ENCODE measurements at places on chromosomes 5 and 9.

GRCh38 chr5:10109299-10109698 is 140.4 kb downstream of the ATPSCKMT start:
- no peak overlapping the region for H3K27ac ChIP-seq
- no peak for DNase-seq
- no peak overlapping the region for H3K4me3 ChIP-seq

- no peak overlapping the region for H3K27ac ChIP-seq
- no peaks in the 10 kb centered on the region for H3K27me3 ChIP-seq
- no peaks in the 10 kb centered on the region for H3K36me3 ChIP-seq
- DNase-seq, result no peak
Observed at GRCh38 chr5:90233476-90233875, 176.1 kb downstream of the CETN3 start.

- H3K27ac ChIP-seq, result no peak overlapping the region
- peaks cover 12% of the 10 kb centered on the region for H3K4me1 ChIP-seq
- H3K27me3 ChIP-seq, result no peaks in the 10 kb centered on the region
Observed at GRCh38 chr9:5938449-5938848, 47.8 kb downstream of the MLANA start.

GRCh38 chr5:54603372-54603771 is 85.8 kb downstream of the SNX18 start:
- H3K36me3 ChIP-seq, result no peaks in the 10 kb centered on the region
- H3K4me1 ChIP-seq, result no peaks in the 10 kb centered on the region
- H3K4me3 ChIP-seq, result no peak overlapping the region
- H3K27me3 ChIP-seq, result no peaks in the 10 kb centered on the region

- H3K4me1 ChIP-seq, result no peaks in the 10 kb centered on the region
- peak; percentile 87 for DNase-seq
- no peaks in the 10 kb centered on the region for H3K36me3 ChIP-seq
- no peaks in the 10 kb centered on the region for H3K27me3 ChIP-seq
Observed at GRCh38 chr9:137286975-137287383, 9.5 kb downstream of the TOR4A start.

GRCh38 chr9:128294142-128294541 is 18.1 kb downstream of the SWI5 start:
- no peak for DNase-seq
- peaks cover 7% of the 10 kb centered on the region for H3K4me1 ChIP-seq
- H3K36me3 ChIP-seq, result no peaks in the 10 kb centered on the region
- no peak overlapping the region for H3K27ac ChIP-seq

- no peak for DNase-seq
- H3K4me1 ChIP-seq, result no peaks in the 10 kb centered on the region
- H3K27me3 ChIP-seq, result no peaks in the 10 kb centered on the region
- H3K27ac ChIP-seq, result no peak overlapping the region
- H3K4me3 ChIP-seq, result no peak overlapping the region
Observed at GRCh38 chr9:108677776-108678175, 178.0 kb downstream of the ACTL7B start.

GRCh38 chr9:124066783-124067577 is 55.4 kb downstream of the LHX2 start:
- no peak for DNase-seq
- no peak overlapping the region for H3K27ac ChIP-seq
- H3K4me1 ChIP-seq, result no peaks in the 10 kb centered on the region

- no peaks in the 10 kb centered on the region for H3K36me3 ChIP-seq
- no peak overlapping the region for H3K27ac ChIP-seq
Observed at GRCh38 chr5:16552666-16553343, 64.0 kb downstream of the RETREG1 start.

- H3K36me3 ChIP-seq, result no peaks in the 10 kb centered on the region
- no peak for DNase-seq
- no peaks in the 10 kb centered on the region for H3K27me3 ChIP-seq
- no peaks in the 10 kb centered on the region for H3K4me1 ChIP-seq
- no peak overlapping the region for H3K4me3 ChIP-seq
Observed at GRCh38 chr5:137478043-137478442, 21.1 kb downstream of the SPOCK1 start.

- no peak for DNase-seq
- H3K36me3 ChIP-seq, result no peaks in the 10 kb centered on the region
Observed at GRCh38 chr5:127426661-127427060, 90.8 kb upstream of the PRRC1 start.

- H3K36me3 ChIP-seq, result no peaks in the 10 kb centered on the region
- no peaks in the 10 kb centered on the region for H3K27me3 ChIP-seq
- H3K4me3 ChIP-seq, result no peak overlapping the region
Observed at GRCh38 chr9:131715906-131716305, 24.0 kb downstream of the RAPGEF1 start.

- no peak overlapping the region for H3K27ac ChIP-seq
- H3K36me3 ChIP-seq, result peaks cover 5% of the 10 kb centered on the region
- no peak overlapping the region for H3K4me3 ChIP-seq
- H3K27me3 ChIP-seq, result no peaks in the 10 kb centered on the region
Observed at GRCh38 chr5:168474319-168474718, 12.0 kb upstream of the RARS1 start.

DNA sequence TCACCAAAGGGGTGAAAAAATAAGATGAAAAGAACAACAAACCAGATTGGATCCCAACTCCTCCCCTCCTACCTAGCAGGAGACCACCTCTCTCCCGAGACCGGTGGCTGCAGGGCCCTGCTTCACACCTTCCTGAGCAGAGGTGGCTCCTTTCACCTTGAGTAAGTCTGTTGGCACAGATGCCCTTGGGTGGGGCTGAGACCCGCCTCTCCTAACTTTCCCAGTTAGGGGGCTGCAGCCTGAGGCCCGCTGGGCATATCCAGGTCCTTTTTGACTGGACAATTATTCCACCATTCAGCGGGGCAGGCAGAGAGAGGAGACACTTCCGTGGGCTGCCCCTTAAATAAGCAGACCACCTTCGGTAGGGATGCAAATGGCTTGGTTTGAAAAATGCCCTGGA is 1.3 kb downstream of the SLC25A48 start:
- no peak for DNase-seq
- H3K27ac ChIP-seq, result no peak overlapping the region
- H3K36me3 ChIP-seq, result no peaks in the 10 kb centered on the region
- H3K4me1 ChIP-seq, result peaks cover 13% of the 10 kb centered on the region

DNA sequence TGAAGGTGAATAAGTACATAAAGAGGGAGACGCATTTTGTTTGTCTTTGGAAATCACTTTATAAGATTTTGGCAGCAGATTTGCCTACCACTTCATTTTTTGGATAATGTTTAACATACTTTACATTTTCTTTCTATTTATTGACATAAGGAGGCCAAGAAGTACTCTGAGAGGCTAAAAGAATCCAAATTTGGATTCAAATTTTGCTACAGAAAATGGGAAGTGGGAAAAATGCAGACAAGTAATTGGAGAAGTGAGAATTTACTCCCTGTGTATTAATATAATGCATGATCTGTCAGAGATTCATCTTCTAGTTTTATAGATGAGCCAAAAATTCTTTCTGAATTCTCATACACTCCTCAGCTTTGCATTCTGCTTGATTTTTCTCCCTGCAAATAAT is 411.2 kb upstream of the CTNND2 start:
- no peak overlapping the region for H3K27ac ChIP-seq
- H3K36me3 ChIP-seq, result no peaks in the 10 kb centered on the region
- H3K4me1 ChIP-seq, result no peaks in the 10 kb centered on the region
- no peak for DNase-seq
- H3K27me3 ChIP-seq, result no peaks in the 10 kb centered on the region

- DNase-seq, result no peak
- no peaks in the 10 kb centered on the region for H3K4me1 ChIP-seq
- no peaks in the 10 kb centered on the region for H3K27me3 ChIP-seq
- no peaks in the 10 kb centered on the region for H3K36me3 ChIP-seq
- H3K4me3 ChIP-seq, result no peak overlapping the region
Observed at GRCh38 chr9:8706531-8706930, 907.0 kb upstream of the DMAC1 start.

DNA sequence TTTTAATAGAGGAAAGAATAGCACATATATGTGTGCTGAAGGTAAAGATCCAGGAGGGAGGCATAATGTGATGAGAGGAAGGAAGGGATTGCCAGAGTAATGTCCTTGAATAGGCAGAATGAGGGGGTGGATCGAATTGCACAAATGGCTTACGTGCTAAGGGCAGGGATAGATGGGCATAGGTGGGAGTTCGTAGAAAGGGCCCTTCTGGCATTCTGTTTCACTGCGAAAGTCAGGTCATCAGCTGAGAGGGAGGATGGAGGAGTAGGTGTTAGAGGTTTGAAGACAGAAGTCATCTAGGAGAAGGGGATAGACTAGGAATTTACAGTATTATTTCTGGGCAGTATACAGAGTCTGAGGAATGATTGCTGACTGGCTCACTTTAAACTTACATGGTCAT is 32.1 kb downstream of the CNOT6 start:
- no peak overlapping the region for H3K27ac ChIP-seq
- no peaks in the 10 kb centered on the region for H3K27me3 ChIP-seq
- no peak for DNase-seq
- no peak overlapping the region for H3K4me3 ChIP-seq

DNA sequence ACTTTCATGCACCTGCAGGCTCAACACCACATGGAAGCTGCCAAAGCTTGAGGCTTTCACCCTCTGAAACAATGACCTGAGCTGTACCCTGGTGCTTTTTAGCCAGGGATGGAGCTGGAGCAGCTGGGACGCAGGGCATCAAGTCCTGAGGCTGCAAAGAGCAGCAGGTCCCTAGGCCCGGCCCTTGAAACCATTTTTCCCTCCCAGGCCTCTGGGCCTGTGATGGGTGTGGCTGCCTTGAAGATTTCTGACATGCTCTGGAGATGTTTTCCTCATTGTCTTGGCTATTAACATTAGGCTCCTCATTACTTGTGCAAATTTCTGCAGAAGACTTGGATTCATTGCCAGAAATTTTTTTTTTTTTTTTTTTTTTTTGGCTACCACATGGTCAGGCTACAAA is 30.3 kb upstream of the GHR start:
- H3K27ac ChIP-seq, result no peak overlapping the region
- H3K4me1 ChIP-seq, result no peaks in the 10 kb centered on the region
- no peaks in the 10 kb centered on the region for H3K27me3 ChIP-seq
- no peaks in the 10 kb centered on the region for H3K36me3 ChIP-seq
- no peak for DNase-seq

DNA sequence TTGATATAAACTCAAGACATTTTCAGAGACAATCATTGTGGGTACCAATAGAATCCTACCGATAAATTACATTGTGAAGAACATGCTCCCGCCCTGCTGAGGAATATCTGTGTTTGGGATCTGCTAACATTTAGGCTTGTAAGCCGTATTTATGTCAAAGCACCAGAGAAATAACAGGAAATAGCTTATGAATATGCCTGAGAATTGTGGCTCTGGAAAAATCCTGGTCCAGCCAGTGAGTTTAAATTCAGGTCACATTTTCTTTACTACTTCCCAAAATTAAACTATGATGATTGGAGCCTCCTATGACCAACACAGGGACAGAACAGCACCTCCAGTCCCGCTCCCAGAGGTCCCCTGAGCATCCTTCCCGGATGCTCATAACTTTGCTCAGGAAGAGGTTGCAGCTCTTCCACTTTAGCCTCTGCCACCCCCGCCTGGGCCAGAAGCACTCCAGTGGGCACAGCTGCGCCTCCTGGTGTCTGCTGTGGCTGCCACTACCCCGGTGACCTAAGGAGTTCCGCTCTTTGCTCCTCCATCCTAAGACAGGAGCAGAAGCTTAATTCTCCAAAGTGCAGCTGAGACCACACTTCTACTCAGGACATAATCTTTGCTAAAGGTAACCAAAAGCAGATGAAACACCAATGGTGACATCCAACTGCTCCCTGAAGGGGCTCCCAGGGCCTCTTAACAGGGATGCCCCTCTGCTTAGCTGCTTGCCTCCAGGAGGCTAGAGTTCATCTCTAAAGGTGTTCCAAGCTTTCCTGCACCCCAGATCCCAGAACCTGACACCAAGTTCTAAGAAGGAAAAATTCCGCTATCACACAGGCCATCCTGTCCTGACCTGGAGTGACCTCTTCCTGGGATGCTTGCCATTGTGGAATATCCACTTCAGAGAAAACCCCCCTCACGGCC is 58.8 kb downstream of the SLC1A1 start:
- H3K4me1 ChIP-seq, result peaks cover 7% of the 10 kb centered on the region
- no peak overlapping the region for H3K4me3 ChIP-seq
- H3K27ac ChIP-seq, result no peak overlapping the region
- no peaks in the 10 kb centered on the region for H3K27me3 ChIP-seq

GRCh38 chr9:98501819-98502218 is 206.9 kb downstream of the GABBR2 start:
- no peak for DNase-seq
- H3K36me3 ChIP-seq, result no peaks in the 10 kb centered on the region
- H3K4me3 ChIP-seq, result no peak overlapping the region
- H3K27ac ChIP-seq, result no peak overlapping the region

DNA sequence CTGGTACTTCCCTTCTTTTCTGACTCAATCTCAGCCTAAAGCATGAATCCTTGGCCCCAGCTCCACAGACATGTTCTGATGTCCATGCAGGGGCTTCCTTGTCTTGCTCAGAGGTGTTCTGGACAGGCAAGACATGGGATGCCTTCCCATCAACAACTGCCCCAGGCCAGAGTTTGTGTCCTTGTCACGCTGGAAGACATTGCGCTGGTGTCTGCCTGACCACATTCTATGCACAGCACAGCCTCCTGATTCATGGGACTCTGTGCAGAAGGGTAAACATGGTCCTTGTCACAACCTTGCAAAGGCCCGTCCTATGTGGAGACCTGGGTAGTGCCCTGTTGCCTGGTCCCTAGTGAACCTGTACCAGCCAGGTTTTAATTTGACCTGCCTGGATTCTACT is 212.2 kb downstream of the FSTL4 start:
- no peak overlapping the region for H3K4me3 ChIP-seq
- no peaks in the 10 kb centered on the region for H3K4me1 ChIP-seq
- DNase-seq, result no peak
- no peak overlapping the region for H3K27ac ChIP-seq
- no peaks in the 10 kb centered on the region for H3K36me3 ChIP-seq

GRCh38 chr5:93247105-93247504 is 333.9 kb downstream of the NR2F1-AS1 start:
- no peak overlapping the region for H3K4me3 ChIP-seq
- no peaks in the 10 kb centered on the region for H3K36me3 ChIP-seq
- no peaks in the 10 kb centered on the region for H3K27me3 ChIP-seq
- H3K4me1 ChIP-seq, result no peaks in the 10 kb centered on the region

DNA sequence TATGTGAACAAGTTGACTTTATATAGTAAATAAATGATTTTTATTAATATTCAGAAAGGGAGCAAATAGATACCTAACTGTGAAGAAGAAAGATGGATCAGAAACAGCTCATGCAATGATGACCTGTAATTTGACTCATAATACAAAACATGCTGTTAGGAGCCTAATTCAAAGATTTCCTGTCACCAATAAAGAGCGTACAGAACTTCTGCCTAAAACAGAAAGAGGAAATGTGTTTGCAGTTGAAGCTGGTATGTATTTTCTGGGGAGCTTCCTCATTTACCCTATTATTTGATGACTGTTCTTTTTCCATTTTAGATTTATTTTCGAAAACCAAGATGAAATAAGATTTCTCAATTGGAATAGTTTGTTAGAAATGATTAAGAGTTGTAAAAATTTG is 11.4 kb downstream of the YTHDC2 start:
- no peak overlapping the region for H3K4me3 ChIP-seq
- DNase-seq, result no peak
- no peak overlapping the region for H3K27ac ChIP-seq
- peaks cover 10% of the 10 kb centered on the region for H3K4me1 ChIP-seq
- no peaks in the 10 kb centered on the region for H3K36me3 ChIP-seq

GRCh38 chr5:73198833-73199592 is 26.0 kb downstream of the TMEM174 start:
- H3K27ac ChIP-seq, result no peak overlapping the region
- DNase-seq, result no peak
- H3K4me1 ChIP-seq, result peaks cover 8% of the 10 kb centered on the region
- H3K4me3 ChIP-seq, result no peak overlapping the region

Measured in body of pancreas (tissue), 4 donors.